ENCODE measurements at places on chromosomes 3 and 15.
A peak's percentile ranks its signal among the peaks of the same experiment; 100 is the strongest.

GRCh38 chr3:62049033-62049432 is 324.3 kb downstream of the FEZF2 start:
- DNase-seq = no peak

- DNase-seq = no peak
Observed at GRCh38 chr3:177145381-177145780, 51.9 kb downstream of the TBL1XR1 start.

- DNase-seq = no peak
Observed at GRCh38 chr3:172982736-172983364, 158.2 kb downstream of the SPATA16 start.

GRCh38 chr3:136733317-136733833 is 18.8 kb downstream of the STAG1 start:
- no peak for DNase-seq

DNA sequence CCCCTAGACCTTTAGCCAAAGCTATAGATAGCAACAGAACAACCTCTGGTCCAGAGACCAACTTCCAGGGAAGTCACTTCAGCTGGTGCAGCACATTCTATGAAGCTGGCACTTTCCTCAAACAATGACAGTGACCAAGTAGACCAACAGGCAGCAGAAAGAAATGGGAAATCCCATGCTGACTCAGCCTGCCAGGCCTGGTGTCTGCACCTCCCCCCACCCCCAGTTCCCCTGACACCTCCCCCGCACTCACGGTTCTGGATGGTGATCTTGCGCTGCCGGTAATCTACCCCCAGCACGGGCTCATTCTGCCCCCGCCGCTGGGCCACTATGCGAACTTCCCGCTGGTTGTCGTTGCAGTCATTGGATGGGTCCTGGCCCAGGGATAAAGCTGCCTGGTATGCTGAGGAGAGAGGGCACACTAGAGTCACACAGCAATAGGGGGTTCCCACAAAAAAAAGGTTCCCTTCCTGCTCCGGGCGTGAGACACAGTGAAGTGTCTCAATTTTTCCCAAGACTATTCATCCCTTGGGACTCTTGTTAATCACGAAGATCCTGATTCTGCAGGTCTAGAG is 17.0 kb downstream of the ILDR1 start:
- no peak for DNase-seq

DNA sequence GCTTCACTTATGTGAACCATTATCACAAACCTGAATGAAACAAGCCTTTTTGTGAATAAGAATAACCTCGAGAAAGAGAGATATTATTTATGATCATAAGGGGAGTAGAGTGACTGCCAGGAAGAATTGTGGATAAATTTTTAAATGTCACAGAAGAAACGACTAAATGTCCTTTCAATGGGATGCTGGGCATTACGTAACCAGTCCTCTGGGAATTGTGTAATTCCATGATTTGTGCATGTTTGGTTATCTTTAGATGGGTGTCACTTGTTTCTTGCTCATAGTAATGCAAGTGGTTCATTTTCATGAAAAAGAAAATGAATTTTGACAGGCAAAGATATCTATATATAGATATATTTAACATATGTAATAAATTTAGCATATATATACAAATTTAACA is 379.5 kb upstream of the AGTR1 start:
- no peak for DNase-seq

GRCh38 chr3:160006282-160007163 is 17.9 kb downstream of the IL12A start:
- DNase-seq = no peak

- no peak for DNase-seq
Observed at GRCh38 chr3:165643425-165643824, 193.8 kb downstream of the BCHE start.

GRCh38 chr3:178289544-178290160 is 246.6 kb upstream of the KCNMB2 start:
- DNase-seq = no peak

DNA sequence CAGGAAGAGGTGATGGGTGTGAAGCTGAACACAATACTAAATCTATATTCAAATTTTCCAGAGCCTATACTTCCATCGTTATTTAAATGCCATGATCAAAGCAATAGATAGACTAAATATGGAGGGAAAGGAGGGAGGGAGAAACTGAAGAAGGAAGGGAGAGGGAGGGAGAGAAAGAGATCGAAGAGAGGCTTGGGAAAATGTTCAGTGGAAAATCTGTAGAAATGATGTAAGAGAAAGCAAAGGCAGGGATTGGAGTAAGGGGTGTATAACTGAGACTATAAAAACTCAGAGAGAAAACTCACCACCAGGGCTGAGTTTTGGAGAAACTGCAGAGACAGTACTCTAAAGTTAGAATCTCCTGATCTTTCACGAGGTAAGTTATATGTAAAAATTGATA is at the start of gene OSTN:
Gene OSTN, plus strand, starts transcription at position 310 of the 400 bp plus-strand sequence. CDS start 13,292 bp downstream, outside the sequence.
- DNase-seq = no peak

DNA sequence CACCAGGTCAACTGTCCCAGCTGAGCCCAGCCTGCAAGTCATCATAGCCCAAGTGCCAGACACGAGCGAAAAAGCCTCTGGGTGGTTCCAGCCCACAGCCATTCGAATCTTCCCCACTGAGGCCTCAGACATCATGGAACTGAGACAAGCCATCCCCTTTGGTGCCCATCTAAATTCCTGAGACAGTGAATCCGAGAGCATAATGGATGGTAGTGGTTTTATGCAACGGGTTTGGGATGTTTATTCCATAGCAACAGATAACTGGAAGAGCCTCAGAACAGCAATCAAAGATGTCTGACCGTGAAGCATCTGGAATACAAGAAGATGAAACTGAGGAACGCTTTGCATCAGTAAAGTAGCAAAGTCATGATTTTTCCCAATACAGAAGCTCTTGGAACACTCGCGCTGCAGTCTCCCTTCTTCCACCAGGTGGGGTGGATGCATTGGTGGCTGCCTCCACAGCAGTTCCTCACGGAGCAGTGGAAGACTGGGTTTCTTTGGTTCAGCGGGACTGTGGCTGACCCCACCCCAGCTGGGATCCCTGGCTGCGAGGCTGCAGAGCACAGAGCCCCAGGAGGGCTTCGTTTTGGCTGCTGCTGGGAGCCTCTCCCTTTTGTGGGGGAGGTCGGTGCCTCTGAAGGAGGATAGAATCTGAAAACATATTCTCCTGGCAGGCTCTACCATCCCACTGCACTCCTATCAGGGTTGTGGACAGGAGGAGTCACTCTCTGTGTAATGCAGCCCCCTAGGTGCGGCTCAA is 26.4 kb upstream of the PDE8A start:
- no peak for DNase-seq

DNA sequence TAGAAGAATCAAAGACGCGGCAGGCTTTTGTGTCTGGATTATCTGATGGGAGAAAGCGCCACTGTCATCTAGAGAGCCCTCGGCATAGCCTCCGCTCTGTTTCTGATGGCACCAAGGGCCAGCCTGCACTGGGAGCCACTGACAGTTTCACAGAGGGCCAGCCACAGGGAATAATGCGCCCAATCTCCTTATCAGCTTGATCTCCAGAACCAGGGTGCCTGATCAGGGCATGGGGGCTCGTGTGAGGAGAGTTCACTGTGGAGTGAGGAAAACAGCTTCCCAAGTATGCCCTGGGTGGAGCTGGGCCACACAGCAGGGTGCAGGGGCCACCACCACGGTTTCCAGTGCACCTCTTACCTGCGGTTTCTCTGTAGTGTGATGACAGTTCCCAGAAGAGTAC is 29.8 kb upstream of the CLK3 start:
- DNase-seq = no peak

DNA sequence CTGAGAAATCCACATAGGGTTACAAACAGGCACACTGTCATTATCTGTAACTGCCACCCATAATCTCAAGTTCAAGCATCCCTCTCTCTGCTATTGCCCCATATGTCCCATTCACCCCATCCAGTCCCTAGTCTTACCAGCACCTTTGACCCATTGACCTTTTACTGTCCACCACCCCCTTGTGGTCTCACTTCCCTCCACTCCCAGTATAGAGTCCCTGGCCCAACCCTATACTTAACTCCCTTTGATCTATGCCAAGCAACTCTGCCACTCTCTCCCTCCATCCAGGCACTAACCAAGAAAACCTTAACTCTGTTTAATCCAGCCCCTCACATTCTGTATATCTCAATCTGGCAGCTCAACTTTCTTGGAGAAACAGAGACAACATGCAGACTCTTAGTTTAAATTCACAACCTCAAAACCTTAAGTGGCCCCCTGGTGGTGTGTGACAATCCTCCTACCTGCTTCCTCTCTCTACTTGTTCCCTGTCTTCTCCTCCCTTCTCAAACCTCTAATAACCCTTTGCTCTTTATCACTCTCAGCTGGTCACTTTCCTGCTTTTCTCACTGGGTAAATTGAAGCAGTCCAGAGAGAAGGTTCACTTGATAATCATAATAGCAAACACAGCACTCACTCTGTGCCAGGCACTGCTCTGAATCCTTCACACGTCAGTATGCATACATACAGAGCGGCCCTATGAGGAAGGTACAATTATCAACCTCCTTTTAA is 162.7 kb downstream of the STT3B start:
- no peak for DNase-seq

- DNase-seq = no peak
Observed at GRCh38 chr3:190320594-190321362, 1.5 kb downstream of the CLDN1 start.

- DNase-seq = peak; percentile 87
Observed at GRCh38 chr3:126911162-126912026, 71.5 kb upstream of the PLXNA1 start.

- DNase-seq = no peak
Observed at GRCh38 chr3:43473244-43473643, 148.6 kb downstream of the ANO10 start.

- DNase-seq = no peak
Observed at GRCh38 chr3:124579641-124580040, 150.6 kb upstream of the UMPS start.

GRCh38 chr3:148735597-148735996 is 37.9 kb downstream of the AGTR1 start:
- no peak for DNase-seq

DNA sequence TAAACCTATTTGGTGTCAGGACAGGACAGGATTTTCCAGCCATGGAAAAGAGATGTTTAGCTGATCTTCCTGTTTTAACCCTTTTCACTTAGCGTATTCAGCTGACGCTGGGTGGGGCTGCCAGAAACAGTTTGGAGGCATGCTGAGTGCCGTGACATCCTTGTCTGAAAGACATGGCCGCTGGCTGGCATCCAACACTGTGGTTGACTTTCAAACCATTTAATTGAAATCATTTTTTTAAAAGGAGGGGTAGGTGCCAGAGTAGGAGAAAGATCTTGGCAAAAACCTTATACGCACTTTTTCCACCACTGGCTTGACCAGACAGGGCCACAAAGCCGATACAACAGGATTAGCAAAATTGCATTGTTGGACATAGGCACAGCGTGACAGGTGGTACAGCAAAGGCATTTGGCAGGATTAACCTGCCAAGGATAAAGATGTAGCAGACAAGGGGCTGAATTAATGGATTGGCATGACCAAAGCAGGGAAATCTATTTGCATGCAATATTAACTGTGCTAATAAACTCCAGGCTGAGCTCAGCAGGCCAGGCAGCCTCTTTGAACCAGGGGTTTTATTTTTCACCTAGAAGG is 131.8 kb upstream of the TOPAZ1 start:
- no peak for DNase-seq

- DNase-seq = no peak
Observed at GRCh38 chr3:59784164-59784563, 734.3 kb upstream of the CFAP20DC start.

GRCh38 chr3:125332504-125332903 is 42.6 kb downstream of the ZNF148 start:
- DNase-seq = no peak

GRCh38 chr3:170635385-170635735 is 49.5 kb upstream of the SLC7A14 start:
- no peak for DNase-seq

GRCh38 chr15:40633178-40633577 is 39.1 kb downstream of the KNL1 start:
- DNase-seq = no peak

- DNase-seq = no peak
Observed at GRCh38 chr3:17724948-17725347, 17.5 kb downstream of the TBC1D5 start.

DNA sequence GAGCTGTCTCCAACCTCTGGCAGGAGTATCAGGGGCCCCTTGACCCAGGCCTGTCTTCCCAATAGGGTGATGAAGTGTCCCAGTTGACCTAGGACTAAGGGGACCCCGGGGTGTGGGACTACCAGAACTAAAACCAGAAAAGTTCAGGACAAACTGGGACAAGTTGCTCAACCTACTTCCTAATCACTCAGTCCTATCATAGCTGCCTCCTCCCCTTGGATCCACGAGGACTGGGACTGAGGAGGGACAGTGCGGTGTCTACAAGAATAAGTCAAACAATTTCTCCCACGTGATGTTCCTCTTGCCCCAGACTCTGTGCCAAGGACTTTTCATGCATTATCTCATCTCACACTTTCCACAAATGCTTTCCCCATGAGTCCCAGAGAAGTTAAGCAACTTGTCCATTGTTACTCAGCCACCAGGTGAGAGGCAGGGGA is 49.4 kb upstream of the SLCO2A1 start:
- DNase-seq = no peak

DNA sequence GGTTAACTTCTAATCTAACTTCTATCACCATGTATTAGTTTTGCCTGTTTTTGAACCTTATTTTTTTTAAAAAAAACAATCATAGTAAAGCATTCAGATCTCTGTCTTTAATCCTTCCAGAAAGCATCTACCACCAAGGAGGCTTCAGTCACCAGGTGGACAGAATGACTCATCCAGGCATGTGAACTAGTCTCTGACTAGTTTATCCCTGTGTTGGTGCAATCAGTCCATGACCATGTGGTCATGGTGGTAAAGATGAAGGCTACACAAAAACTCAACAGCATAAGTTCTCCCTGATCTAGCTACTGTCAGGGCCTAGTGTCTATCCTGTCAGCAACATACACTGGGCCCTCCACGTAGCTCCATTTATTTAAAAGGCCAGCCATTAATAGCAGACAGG is 750.6 kb downstream of the AGBL1 start:
- DNase-seq = no peak

DNA sequence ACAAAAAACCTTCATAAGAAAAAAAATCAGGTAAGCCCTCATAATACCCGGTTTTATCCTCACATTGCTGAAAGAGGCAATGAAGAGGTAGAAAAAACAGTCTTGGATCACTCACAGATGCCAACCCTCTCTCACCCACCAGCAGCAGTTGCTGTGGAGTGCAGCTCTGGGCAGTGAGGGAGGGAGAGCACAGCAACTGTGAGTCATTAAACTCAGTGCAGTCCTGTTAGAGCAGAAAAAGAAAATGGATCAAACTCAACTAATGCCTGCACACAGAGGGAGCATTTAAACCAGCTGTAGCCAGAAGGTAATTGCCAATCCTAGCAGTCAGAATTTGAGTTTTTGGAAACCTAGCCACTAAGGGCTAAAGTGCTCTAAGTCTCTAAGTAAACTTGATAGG is 1050.6 kb upstream of the ALCAM start:
- no peak for DNase-seq

GRCh38 chr15:29689287-29689986 is 132.8 kb downstream of the TJP1 start:
- no peak for DNase-seq

DNA sequence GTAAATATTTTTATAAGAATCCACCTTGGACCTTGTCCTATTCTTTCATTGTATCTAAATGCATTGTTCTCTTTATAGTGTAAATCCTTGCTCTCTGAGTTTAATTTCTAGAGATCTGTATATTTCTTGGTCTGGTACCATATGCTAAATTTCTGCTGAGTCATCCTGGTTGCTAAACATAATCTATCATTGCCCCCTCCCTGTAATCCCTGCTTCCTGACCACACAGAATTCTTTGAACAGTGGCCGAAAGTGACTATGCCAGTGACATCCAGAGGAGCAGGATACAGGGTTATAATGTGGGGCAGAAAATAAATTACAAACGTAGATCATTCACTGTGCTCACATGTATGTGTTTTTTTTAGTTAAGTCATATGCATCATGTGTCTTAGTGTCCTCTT is 143.1 kb downstream of the DIPK2A start:
- DNase-seq = no peak

Data from GM18507 (cell line).